ENCODE measurements at places on chromosomes 16 and 17. TPM values are rescaled to one million over a fixed set of nuclear protein-coding genes. Genes with fewer than 3 reads are reported as not detected.

The CCL1 gene
- total RNA-seq, result 1.5 TPM

The TP53TG3 gene
- total RNA-seq, result 25.7 TPM

The DPEP3 gene
- 127 TPM for total RNA-seq

The CDH16 gene
- total RNA-seq, result 0.31 TPM

The NEUROD2 gene
- total RNA-seq, result 0.19 TPM

The TEX19 gene
- 37.8 TPM for total RNA-seq

The GLTPD2 gene
- total RNA-seq, result not detected

The ATP2A3 gene
- total RNA-seq, result 19.6 TPM

The TP53TG3D gene
- 23.1 TPM for total RNA-seq

The CACNG1 gene
- not detected for total RNA-seq

The CD19 gene
- total RNA-seq, result 2.0 TPM

The SLC22A31 gene
- 8.2 TPM for total RNA-seq

The CFAP52 gene
- 19.5 TPM for total RNA-seq

The CTRL gene
- 0.62 TPM for total RNA-seq

The CCL8 gene
- 0.39 TPM for total RNA-seq

The AANAT gene
- 4.3 TPM for total RNA-seq

The BCAR1 gene
- 201 TPM for total RNA-seq

The C16orf54 gene
- total RNA-seq, result 0.79 TPM

The EFNB3 gene
- 0.93 TPM for total RNA-seq

The RAB37 gene
- 0.81 TPM for total RNA-seq

Measured in testis (tissue), 5 donors.